Activated naive CD8-positive, alpha-beta T cell treated with anti-CD3 and anti-CD28 coated beads, Interleukin-2, amount 10 ng/mL, durations not matched to agents 7 days and 5 days (primary cell): ENCODE measurements at places on chromosomes 5 and 9. TPM values are rescaled to one million over a fixed set of nuclear protein-coding genes. Genes with fewer than 3 reads are reported as not detected.

The PLK2 gene
- total RNA-seq, result 4.4 TPM

DNA sequence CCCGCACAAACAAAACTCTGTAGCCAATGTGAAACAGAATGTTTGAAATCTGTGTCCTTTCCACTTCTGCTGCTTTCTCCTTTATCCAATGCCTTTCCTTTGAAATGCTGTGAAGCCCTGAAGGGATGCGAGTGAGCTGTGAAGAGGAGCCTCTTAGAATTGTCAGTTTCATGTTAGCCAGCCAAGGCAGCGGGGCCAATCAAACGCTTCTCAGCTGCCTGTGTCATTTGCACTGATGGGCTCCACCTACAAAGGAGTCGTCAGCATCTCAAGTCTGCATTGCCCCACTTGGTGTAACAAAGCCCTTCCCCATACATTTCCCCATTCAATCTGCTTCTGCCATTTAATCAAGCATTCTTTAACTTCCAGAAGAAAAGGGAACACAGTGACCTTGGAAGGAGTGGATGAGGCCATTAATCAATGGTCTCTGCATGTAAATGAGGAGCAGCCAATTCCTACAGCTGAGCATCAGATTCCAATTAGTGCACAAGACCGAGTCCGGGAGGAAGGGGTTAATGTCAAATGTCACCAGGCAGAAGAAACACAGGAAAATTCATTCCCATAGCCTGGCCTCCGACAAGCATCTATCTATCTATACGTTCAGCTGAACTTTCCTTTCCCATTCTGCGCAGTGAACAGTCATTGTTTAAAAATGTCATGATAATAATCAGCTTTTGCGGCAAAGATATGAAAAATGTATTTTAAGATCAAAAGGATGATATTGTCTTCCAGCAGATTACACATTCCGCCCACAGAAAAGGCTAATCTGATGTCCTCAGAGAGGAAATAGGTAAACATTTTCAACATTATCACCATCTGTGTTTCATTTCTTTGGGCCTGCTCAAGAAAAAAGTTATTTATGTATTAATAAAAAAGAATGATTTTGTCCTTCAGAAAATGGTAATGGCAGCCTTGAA is 154.6 kb downstream of the FSTL4 start:
- DNase-seq, result no peak

DNA sequence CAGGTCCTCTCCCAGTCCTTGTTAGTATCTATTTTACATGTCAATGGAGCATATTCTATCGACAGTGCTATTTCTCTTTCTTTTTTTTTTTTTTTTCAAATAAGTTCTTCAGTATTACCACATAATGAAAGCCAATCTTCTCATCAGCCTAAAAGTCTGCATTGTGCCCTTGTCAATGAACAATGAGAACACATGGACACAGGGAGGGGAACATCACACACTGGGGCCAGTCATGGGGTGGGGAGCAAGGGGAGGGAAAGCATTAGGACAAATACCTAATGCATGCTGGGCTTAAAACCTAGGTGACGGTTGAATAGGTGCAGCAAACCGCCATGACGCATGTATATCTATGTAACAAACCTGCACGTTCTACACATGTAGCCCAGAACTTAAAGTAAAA is 47.7 kb upstream of the TEX48 start:
- no peak for DNase-seq

- DNase-seq, result no peak
Measured at GRCh38 chr5:100516285-100516684, 18.9 kb upstream of the FAM174A start.

DNA sequence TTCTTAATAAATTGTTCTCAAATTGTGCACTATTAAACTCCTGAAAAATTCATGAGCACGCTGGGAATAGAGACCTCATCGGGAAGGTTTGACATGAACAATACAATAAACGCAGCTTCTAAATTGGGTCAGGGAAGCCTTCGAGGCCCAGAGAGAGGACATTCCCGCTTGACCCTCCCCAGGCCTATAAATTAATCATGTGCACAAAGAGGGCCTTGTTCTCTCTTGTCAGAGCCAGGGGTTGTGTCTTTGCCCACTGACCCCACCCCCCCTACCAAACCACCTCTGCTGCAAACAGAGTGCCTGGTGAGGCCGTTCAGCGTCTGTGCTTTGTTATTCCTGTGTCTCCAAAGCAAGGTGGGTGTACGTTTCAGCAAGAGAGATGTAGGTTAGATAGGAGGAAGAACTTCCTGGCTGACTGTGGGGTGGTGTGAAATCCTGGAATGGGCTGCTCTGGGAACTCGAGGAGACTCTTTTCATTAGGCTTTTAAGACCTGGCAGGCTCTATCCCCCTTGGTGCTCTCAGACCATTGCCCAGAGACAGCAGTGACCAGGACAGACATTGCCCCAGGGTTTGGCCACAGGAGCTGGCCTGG is 18.2 kb upstream of the DAB2IP start:
- DNase-seq, result no peak

GRCh38 chr5:76790632-76791290 is 28.1 kb upstream of the F2RL1 start:
- no peak for DNase-seq

- DNase-seq, result peak; percentile 87
Measured at GRCh38 chr5:172772112-172772906, 1.3 kb upstream of the DUSP1 start.

GRCh38 chr5:87109746-87110145 is 157.9 kb upstream of the RASA1 start:
- DNase-seq, result no peak
